ENCODE measurements at places on chromosomes 7 and 10.
A peak's percentile ranks its signal among the peaks of the same experiment; 100 is the strongest.

DNA sequence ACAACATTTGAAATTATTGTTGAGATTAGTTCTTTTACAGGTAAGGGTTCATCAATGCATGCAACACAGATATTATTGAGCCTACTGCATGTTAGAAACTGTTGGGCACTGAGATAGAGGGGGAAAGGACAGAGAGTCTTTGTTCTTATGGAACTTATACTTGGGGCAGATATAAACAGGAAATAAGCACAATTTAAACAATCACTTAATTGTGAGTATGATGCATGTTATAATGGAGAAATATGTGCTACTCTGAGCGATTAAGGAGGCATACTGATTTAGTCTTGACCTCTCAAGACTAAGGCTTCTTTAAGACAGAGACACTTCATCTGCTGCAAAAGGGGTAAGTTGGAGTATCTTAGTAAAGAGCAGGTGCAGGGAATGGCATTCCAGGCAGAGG is 593.3 kb downstream of the CCSER2 start:
- DNase-seq = no peak

DNA sequence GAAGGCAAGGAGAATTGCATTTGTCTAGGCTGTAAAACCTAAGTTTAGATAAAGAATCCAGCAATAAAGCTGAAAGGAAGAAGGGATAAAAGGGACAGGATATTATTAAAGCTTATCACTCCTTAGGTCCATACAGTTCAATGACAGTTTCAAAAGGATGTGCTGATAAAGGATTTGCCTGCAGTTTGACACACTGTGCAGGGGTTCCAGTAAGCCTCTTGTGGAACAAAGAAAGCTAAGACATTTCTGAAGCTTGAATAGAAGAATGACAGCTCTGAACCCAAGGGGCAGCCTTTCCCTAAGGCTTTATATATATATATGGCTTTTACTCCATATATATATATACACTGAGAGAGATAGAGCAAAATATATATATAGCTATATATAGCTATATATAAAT is 276.8 kb upstream of the GRM3 start:
- DNase-seq = no peak

DNA sequence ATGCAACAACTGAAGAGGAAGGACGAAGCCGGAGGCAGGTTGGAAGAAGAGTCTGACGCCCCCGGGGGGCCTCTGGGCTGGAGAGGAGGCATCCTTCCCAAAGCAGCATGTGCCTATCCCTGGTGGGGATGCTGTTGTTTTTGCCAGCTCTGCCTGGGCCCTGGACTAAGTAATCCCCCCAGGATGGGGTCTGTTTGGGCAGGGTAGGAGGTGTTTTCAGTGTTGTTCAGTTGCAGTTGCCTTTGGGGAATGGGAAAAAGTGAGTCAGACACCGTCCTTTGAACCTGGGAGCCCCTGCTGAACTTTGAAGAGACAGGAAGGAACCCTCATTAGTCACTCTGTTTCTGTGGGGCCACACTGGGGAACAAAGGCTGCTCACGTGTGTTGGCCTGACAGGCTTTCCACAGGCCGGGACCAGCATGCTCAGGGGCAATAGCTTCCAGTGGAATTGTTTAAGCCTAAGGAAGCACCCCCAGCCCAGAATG is 35.2 kb upstream of the GDF10 start:
- DNase-seq = no peak

- peak; percentile 31 for DNase-seq
Measured at GRCh38 chr7:74453322-74454011, at the start of gene GTF2IRD1. GTF2IRD1 (plus strand) TSS chr7:74453906; CDS start chr7:74508081, 54,175 bp downstream.

DNA sequence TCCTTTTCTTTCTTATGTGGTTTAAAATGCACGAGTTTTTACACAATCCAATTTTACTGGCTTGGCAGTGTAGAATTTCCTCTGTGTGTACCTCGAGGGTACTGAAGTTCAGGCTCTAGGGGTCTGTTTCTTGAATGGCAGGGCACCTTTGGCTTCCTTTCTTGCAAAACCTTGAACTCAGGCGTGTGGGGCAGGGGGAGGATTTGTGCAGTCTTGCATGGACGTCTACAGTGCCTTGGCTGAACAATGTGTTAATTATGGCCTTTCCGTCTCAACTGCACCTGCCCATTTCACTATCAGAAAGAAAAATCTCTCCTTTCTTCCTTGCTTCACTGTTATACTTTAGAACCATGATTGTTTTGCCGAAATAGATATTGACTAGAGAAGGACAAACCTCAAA is 570.9 kb downstream of the INHBA start:
- DNase-seq = no peak

- no peak for DNase-seq
Measured at GRCh38 chr7:42091461-42092291, 145.3 kb downstream of the GLI3 start.

DNA sequence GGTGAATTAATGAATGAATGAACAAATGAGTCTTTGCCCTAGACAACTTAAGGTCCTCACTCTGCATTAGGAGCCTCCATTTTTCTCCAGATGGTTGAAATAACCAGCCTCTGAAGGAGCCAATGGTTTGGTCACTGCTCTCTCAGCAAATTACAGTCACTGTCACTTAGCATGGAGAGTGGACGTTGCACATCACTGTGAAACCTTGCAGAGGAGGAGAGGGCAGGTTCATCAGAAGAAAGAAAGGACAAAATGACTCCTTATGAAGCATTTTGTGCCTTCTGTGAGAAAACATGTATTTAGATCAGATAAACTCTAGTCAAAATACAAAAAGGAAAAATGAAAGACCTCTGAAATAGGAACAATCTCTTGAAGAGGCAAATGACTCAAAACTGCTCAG is 6.6 kb upstream of the ATP6V0A4 start:
- DNase-seq = no peak

GRCh38 chr7:104124469-104124868 is 83.3 kb downstream of the ORC5 start:
- no peak for DNase-seq

DNA sequence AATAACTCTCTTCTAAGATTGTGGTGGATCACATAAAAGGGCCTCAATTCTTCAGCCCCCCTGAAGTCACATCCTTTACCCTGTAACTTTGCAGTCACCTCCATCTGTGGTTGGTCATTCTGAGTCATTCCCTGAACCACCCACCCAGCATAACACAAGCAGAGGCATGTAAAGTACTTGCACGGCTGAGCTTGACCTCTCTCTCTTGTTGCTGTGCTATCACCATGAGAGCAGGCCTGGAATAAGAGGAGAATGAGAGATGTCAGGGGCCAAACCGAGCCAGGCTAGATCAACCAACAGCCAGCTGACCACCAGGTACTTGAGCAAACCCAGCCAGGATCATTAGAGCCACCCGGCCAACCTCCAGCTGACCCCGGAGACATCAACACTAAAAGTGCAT is 13.5 kb upstream of the STK17A start:
- no peak for DNase-seq

- no peak for DNase-seq
Measured at GRCh38 chr7:93690021-93690420, 115.5 kb upstream of the CALCR start.

GRCh38 chr7:80643336-80643915 is 5.0 kb downstream of the CD36 start:
- peak; percentile 59 for DNase-seq

DNA sequence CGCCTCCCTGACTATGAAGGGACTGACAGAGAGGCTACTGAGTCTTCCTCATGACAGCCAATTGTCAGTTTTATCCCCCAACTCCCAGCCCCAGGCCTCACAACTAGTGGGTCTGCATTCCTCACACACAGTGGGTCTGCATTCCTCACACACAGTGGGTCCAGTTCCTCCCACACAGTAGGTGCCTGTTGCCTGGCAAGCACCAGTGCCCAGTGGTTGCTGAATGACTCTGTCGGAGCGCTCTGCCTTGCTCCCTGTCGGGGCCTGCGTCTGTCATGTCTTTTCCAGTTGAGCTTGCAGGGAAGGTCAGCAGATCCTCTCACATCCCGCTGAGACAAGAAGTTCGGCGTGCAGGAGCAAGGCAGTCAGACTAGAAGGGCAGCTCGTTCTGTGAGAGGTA is 590.0 kb upstream of the MKI67 start:
- DNase-seq = no peak

- DNase-seq = no peak
Measured at GRCh38 chr7:87413951-87414793, 61.3 kb downstream of the ABCB4 start.

GRCh38 chr10:89327803-89328441 is at the start of gene IFIT3:
IFIT3 (plus strand) TSS chr10:89327997; CDS start chr10:89328074, 77 bp downstream.
- DNase-seq = peak; percentile 76

DNA sequence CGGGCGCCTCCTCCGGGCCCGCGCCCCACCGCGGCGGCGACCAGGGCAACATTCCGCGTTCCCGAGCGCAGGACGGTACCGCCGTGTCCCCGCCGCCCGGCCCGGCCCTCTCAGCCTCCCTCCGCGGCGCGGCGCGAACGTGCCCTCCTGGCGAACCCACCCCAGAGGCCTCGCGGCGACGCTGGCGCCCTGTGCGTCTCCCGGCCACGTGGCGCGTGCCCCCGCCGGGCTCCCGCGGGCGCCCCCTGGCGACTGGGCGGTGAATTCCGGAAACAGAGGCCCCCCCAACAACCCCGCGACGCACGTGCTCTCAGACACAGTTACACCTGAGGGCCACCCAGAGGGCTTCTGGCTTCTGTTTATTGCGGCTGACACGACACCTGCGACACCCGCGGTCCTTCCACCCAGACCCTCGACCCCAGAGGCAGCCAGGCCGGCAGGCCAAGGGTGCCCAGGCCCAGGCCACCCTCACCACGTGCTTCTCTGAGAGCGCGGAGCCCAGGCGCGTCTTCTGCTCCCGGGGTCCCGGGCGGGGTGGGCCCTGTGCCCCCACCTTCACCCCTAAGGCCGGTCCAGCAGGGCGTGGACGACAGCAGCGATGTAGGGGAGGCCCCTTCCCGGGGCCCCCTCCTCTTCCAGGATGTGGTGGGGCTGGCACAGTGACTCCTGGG is at the start of gene SAP25:
SAP25 (minus strand) TSS at position 210 of the 671 bp plus-strand sequence; CDS start at position 52, 158 bp downstream.
- no peak for DNase-seq

DNA sequence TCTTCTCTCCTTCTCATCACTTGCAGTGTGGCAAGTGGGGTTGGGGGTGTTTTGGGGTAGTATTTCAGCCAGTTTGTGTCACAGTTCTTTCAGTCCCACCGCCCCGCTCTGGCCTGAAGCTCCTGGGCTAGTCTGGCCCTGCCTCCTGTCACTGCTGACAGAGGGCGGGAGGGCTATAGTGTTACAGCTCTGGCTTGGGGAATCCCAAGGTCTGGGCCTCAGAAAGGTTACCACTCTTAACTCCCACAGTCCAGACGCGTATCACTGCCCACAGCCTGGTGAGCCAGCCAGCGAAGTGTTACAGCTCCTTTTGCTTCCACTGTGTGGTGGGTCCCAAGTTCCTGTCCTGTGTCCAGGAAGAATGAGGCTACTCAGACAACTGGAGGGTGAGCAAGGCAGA is 56.0 kb downstream of the ZNF777 start:
- no peak for DNase-seq

GRCh38 chr7:149524394-149524793 is 26.8 kb upstream of the ZNF746 start:
- DNase-seq = no peak

DNA sequence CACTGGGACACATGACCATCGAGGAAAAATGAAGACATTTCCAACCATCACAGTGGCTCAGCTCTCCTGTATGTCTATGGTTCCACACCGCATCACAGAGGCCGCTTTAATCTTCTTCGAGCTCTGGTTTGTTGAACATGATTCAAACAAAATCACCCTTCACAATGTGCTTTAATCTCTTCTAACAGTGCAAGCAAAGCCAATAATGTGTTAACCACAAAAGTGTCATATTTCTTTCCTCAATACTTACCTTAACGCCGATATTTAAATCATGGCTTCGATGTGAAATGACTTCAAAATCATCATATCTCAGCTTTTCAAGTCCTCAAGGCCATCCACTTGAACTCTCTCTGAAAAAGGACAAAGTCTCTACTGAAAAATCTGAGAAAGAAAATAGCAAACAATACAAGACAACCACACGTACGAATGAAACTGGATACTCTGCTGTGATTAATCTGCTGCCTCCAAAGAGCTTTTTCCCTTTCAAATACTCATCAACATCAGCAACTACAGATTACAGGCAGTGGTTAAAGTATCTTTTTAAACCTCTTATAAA is 23.0 kb upstream of the SVIL start:
- no peak for DNase-seq

DNA sequence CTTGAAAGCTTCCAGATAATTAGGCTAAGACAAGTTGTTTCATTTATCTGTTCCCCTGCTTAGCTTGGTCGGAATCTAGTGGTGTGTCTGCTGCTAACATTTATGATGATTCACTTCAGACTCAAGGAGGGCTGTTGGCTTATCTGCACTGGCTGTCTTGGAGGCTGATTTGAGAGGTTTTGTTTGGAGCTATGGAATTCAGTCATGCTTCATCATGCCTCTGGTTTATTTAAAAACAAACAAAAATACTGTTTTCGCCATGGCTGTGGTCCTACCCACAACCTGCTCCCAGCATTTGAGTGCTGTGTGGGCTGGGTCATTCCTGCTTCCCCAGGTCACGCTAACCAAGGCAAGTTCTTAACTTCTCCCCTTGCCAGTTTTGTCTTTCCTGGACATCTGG is 11.7 kb upstream of the ARPC1B start:
- DNase-seq = no peak

GRCh38 chr10:108167766-108168165 is 1003.3 kb upstream of the SORCS1 start:
- no peak for DNase-seq

GRCh38 chr7:17681965-17682364 is 258.3 kb downstream of the SNX13 start:
- DNase-seq = no peak

GRCh38 chr10:129131457-129132132 is 335.4 kb upstream of the MGMT start:
- no peak for DNase-seq

DNA sequence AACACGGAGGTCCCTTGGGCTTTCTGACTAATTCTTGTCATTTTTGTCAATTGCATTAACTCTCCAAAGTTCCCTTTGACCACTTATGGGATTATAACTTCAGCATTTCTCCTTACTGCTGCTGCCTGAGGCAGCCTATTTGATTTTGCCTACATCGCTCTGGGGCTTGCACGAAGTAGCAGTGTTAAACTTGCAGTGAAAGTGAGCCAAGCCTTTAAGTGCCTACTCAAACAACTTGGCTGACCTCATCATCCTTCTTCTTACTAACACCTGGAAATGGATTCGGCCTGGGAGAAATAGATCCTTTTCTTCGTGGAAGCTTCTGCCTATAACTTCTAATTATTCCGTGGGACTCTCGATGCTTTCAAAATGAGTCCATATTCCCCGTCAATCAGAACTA is 76.6 kb downstream of the DGKB start:
- DNase-seq = no peak

DNA sequence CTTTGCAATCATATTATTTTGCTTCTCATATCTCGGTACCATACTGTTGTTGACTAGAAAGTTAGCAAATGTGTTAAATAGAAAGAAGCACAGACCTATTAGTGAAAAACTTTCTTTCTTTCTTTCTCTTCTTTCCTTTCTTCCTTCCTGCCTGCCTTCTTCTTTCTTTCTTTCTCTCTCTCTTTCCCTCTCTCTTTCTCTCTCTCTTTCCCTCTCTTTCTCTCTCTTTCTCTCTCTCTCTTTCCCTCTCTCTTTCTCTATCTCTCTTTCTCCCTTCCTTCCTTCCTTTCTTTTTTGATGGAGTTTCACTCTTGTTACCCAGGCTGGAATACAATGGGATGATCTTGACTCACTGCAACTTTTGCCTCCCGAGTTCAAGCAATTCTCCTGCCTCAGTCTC is 1160.6 kb downstream of the GATA3 start:
- no peak for DNase-seq
